ENCODE measurements at places on chromosomes 11 and 22. TPM values are rescaled to one million over a fixed set of nuclear protein-coding genes. Genes with fewer than 3 reads are reported as not detected.

DCDC1 gene
- total RNA-seq: 0.07 TPM

LMO2 gene
- not detected for total RNA-seq

GGTLC3 gene
- not detected for total RNA-seq

OR8G1 gene
- total RNA-seq: not detected

GRCh38 chr11:107605061-107606006 is 14.4 kb downstream of the ELMOD1 start:
- H3K36me3 ChIP-seq: no peaks in the 10 kb centered on the region
- no peak for DNase-seq
- H3K27ac ChIP-seq: no peak overlapping the region

DNA sequence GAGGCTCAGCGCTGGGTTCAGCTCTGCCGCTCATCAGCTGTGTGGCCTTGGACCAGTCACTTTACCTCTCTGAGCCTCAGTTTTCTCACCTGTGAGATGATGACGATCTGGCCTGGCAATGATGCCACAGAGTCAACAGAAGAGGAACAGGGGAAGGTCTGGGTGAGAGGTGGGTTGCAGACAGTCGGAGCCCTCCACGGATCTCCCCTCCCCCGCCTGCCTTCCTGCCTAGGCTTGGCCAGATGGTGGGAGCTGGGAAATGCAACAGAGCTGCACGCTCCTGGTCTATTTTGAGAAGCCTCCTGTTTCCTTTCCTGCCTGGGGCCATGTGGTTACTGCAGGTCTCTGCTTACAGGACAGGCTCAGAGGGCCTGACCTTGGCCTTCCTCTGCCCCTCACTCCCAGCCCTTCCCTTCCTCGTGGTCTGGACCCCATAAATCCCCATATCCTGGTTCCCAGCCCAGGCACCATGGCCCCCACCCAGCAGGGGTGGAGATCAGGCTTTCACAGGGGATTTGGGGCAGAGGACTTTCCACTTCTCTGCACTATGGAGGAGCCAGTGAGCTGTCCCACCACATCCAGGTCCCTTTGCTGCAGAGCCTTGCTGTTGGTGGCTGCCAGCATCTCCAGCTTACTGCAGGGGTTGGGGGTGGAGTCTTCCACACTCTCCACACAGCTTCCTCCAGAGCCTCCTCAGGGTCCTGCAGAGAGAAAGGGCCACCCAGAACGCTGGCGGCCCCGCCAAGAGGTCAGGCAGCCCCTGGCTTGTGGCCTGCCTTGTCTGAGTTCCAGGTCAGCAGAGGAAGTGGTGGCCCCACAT is 46.9 kb downstream of the C11orf96 start:
- H3K4me3 ChIP-seq: no peak overlapping the region
- no peak overlapping the region for H3K27ac ChIP-seq
- peaks cover 10% of the 10 kb centered on the region for H3K27me3 ChIP-seq
- no peaks in the 10 kb centered on the region for H3K4me1 ChIP-seq
- no peaks in the 10 kb centered on the region for H3K36me3 ChIP-seq

- H3K27ac ChIP-seq: no peak overlapping the region
- DNase-seq: no peak
These were observed 5.7 kb downstream of the ZFTA start for GRCh38 chr11:63762654-63763495.

DNA sequence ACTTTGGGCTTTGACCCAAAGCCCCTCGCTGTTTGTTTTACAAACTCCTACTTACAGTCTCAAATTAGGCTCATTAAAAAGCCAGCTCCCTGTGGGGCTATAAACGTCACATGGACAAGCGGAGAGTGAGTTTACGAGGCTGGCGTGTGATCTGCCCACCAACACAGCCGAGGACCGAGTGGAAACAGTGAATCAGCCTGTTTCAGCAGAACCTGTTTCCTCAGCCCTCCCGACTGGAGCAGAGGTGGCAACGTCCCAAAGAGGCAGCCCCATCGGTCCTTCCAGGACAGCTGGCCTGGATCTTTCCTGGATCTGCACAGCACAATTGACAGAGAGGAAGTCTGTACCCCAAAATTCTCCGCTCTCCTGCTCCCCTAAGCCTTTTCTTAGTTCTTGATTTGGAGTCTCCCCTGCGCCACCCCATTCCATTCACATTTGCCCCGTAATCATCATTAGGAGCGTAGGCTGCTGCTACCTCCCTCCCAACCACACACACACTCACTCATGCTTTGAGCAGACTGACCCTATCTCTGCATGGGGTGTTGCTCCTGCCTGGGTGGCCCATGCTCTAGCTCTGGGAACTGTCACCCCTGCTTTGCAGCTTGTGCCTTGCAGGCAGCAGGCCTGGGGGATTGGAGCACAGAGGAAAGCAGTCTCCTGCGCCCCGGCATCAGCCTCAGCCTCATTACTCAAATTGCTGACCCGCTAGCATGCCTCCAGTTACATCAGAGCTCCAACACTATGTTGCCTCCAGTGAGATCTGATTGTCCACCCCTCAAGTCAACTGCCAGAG is 117.8 kb downstream of the NAT10 start:
- H3K36me3 ChIP-seq: no peaks in the 10 kb centered on the region
- H3K27ac ChIP-seq: no peak overlapping the region
- peaks cover 14% of the 10 kb centered on the region for H3K27me3 ChIP-seq
- no peak for DNase-seq
- no peak overlapping the region for H3K4me3 ChIP-seq
- no peaks in the 10 kb centered on the region for H3K4me1 ChIP-seq

- H3K27ac ChIP-seq: no peak overlapping the region
- no peak for DNase-seq
- H3K4me1 ChIP-seq: no peaks in the 10 kb centered on the region
- H3K27me3 ChIP-seq: peaks cover 50% of the 10 kb centered on the region
- no peak overlapping the region for H3K4me3 ChIP-seq
These were observed 147.9 kb downstream of the C11orf91 start for GRCh38 chr11:33552756-33553155.

DNA sequence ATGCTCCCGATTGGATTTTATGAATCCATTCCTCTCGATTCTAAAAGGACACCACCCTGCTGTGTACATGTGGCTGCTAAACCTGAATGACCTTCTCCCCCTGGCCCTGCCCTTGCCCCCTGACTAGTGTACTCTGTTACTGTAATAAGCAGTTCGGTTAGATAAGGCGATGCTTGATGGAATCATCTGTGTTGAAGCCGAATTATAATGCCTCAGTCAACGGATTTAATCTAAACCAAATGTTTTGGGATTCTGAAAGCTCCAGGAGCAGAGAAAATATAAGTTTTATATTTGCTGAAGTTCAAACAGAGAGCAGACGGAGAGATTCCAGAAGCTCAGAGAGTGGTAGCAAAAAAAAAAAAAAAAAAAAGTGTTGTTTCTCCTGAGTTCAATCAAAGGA is 275.4 kb upstream of the MPPED2 start:
- no peak for DNase-seq
- no peaks in the 10 kb centered on the region for H3K4me1 ChIP-seq
- no peak overlapping the region for H3K27ac ChIP-seq
- no peak overlapping the region for H3K4me3 ChIP-seq

- peaks cover 53% of the 10 kb centered on the region for H3K4me1 ChIP-seq
- peak within 1 kb of the TSS; percentile 92 for H3K27ac ChIP-seq
- H3K36me3 ChIP-seq: peaks cover 5% of the 10 kb centered on the region
- H3K4me3 ChIP-seq: peak within 1 kb of the TSS; percentile 94
These were observed at the start of the genes C11orf21 and TSPAN32 for GRCh38 chr11:2301631-2302305. TSS of gene C11orf21 (minus strand) at chr11:2301918. CDS start at chr11:2301808, 110 bp downstream. TSS of gene TSPAN32 (plus strand) at chr11:2302013. CDS start at chr11:2302150, 137 bp downstream.

GRCh38 chr11:9562716-9563115 is 10.8 kb upstream of the WEE1 start:
- peak; percentile 69 for DNase-seq
- no peak overlapping the region for H3K27ac ChIP-seq
- no peak overlapping the region for H3K4me3 ChIP-seq
- peaks cover 20% of the 10 kb centered on the region for H3K36me3 ChIP-seq
- H3K27me3 ChIP-seq: no peaks in the 10 kb centered on the region

GRCh38 chr11:79418241-79418640 is 22.6 kb downstream of the TENM4 start:
- H3K4me1 ChIP-seq: no peaks in the 10 kb centered on the region
- H3K27ac ChIP-seq: no peak overlapping the region
- no peak for DNase-seq

DNA sequence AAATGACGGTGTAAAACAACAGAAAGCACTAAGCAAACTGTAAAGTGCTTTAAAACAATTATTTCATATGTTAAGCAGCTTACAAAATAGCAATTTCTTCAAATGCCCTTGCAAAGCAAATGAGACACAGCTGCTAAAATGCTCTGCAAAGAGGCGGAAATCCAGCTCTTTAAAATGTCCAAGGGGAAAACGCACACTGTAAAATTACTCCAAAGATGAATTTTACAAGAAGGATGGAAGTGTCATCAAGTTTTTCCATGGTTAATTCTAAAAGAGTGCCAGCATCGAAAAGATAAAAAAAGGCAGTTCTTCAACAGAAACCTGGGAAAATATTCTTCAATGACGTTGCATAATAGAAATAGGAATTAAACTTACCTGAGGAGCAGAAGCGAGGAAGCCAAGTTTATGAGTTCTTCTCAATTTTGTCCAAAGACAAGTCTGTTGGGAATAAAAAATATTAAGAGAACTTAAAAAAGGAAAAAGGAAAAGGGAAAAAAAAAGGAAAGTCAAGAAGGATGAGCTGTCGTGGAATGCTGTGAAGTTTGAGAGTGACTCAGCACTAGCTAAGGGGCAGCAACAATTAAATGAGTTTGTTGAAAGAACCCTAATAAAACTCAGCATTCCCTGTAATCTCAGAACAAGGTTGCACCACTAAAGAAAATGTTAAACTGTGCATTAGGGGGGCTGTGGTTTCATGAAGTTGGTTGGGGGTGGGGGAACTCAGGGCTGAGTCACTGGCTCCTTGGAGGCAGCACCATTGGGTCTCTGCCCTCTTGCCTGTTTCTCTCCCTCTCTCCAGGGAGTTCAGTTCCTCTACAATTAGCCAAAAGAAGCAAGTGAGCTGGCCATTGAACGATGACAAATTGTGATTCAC is 64.2 kb upstream of the BLID start:
- H3K27me3 ChIP-seq: no peaks in the 10 kb centered on the region
- H3K36me3 ChIP-seq: no peaks in the 10 kb centered on the region
- no peaks in the 10 kb centered on the region for H3K4me1 ChIP-seq
- H3K27ac ChIP-seq: no peak overlapping the region
- DNase-seq: no peak

DNA sequence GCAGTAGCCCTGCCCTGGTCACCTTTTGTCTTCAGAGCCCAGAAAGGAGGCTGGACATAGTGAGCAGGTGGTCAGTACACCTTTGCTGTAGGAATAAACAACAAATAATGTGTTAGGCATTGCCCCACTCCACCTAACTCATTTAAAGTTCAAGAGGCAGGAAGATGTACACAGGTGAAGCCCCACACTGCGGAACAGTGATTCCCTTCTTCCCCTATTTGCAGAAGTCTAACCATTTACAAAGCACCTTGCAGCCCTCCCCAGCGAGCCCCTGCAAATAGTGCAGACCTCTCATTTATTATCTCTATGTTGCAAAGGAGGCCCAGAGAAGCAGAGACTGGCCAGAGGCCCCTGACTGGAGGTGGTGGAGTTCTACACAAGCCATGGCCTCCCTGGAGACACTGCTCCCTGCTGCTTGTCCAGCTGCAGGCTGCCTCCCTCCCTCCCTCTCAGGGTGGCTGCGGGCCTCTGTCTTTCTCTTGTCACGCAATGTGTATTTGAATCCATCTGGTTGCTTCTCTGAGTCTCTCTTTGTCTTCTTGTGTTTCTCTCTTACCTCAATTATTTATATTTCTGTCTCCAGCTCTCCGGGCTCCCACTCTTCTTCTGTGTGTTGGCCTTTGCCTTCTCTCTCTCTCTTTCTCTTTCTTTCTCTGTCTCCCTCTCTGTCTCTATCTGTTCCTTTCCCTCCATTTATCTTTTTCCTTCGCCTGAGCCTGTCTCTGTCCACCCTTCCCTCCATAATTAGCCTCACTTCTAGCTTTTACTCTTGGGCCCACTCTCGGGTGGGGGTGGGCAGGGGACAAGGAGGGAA is 59.1 kb upstream of the PRDM11 start:
- peaks cover 1% of the 10 kb centered on the region for H3K36me3 ChIP-seq
- peaks cover 7% of the 10 kb centered on the region for H3K27me3 ChIP-seq
- no peak overlapping the region for H3K27ac ChIP-seq
- H3K4me1 ChIP-seq: peaks cover 25% of the 10 kb centered on the region

- no peak overlapping the region for H3K4me3 ChIP-seq
- H3K36me3 ChIP-seq: no peaks in the 10 kb centered on the region
- H3K27me3 ChIP-seq: peaks cover 49% of the 10 kb centered on the region
- H3K27ac ChIP-seq: no peak overlapping the region
These were observed 17.5 kb downstream of the NRXN2 start for GRCh38 chr11:64705501-64705900.

Measured in activated CD8-positive, alpha-beta memory T cell treated with anti-CD3 and anti-CD28 coated beads, Interleukin-2, amount 10 ng/mL, durations not matched to agents 7 days and 5 days (primary cell).